NCI-H2081 (cell line): ENCODE measurements at places on chromosomes 2 and 18.

DNA sequence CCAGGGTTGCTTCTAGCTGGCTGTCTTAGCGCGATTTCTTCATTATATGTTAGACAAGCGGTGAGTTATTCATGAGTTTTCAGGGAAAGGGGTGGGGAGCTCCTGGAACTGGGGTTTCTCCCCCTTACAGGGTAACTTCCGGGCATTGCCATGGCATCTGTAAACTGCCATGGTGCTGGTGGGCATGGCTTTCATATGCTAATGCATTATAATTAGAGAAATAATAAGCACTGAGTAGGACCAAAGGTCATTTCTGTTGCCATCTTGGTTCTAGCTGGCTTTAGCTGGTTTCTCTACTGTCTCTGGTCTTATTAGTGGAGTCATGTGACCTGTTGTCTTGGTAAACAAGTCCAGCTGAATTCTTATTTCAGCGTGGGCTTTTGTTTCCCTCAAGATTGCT lies 5.5 kb upstream of the SNTG2 start:
- no peak for DNase-seq

- DNase-seq = no peak
These were observed 649 bp downstream of the FECH start for GRCh38 chr18:57585855-57586250.

- DNase-seq = no peak
These were observed 586.5 kb upstream of the SLC8A1 start for GRCh38 chr2:41038408-41038807.

GRCh38 chr2:209771474-209772289 lies at the start of gene UNC80:
UNC80 (plus strand) TSS chr2:209771832; CDS start chr2:209772073, 241 bp downstream.
- peak; percentile 60 for DNase-seq

DNA sequence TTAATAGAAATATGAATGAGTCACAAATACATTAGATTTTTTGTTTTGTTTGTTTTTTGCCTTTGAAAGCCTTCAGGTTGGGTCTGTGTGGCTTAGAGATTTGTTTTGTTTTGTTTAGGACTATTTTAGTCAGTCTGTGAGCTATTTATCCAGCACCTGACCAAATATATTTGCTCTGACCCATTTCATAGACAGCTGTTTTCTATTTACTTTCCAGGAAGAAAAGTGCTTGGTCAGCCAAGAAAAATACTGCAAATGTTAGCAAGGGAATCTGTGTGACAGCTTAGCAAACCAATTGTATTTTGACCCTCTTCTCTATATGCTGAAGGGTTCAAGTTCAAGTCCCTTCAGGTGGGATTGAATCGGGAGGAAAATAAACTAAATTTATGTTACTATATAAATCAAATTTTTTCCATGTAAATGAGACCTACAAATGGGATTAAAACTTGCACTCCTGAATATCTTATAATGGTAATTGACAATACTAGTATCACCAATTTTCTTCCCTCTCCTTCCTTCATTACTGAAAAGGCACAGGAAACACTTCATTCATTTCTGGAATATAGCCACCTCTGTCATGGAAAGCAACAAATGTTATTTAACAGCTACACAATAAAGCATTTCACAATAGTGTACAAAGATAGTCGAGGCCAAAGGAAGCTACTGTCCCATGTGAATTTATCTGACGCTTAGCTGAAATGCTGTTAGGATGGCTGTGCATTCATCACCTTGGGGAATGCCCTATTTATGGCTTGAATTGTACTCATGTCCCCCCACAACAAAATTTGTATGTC lies 23.1 kb upstream of the KLF7 start:
- DNase-seq = peak; percentile 49

DNA sequence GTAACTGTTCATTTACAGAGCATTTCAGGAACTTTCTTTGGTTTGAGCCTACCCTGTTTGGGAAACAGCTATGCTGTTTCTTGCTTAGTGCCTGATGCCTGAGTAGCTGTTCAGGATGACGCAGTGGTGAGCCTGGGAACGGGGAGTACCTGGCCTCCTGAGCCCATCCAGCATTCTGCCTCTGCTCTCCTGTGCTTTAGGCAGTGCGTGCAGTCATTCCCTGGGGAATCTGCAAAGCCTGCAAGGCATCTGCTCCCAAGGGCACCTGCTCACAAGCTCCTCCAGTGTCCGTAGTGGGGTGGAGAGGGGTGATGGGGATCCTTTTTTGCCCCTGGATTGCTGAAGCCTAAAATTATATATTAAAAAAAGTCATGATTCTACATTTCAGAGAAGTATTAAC lies 68.8 kb downstream of the RAPGEF4 start:
- DNase-seq = no peak

- DNase-seq = no peak
These were observed 114.9 kb upstream of the OSR1 start for GRCh38 chr2:19473350-19473749.

DNA sequence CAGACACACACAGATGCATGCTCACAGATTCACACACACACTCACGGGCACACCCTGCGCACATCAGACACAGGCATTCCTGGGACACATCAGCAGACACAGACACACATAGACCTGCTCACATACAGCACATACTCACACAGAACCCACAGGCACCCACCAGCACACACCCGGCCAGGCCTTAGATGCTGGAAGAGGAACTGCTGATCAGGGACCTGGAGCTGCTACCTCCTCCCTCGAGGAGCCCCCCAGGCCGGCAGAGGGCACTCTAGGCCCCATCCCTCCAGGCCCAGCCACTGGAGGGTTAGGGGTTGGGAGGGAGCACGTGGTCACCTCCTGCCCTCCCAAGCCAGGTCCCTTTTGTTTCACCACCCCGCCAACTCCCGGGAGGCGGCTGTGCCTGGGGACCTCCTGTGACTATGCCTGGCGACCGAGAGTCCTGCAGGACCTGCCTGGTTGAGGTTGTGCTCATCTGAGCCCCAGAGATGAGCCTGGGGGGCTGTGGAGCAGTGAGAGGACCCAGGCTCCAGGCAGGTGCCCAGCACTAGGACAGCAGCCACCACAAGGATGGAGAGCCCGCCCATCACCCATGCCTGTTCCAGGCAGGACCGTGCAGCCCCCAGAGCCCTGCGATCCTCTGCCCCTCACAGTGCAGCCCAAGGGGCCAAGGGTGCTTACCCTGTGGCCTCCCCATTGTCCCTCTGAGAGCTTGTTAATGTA lies 21.0 kb upstream of the PTMA start:
- no peak for DNase-seq

DNA sequence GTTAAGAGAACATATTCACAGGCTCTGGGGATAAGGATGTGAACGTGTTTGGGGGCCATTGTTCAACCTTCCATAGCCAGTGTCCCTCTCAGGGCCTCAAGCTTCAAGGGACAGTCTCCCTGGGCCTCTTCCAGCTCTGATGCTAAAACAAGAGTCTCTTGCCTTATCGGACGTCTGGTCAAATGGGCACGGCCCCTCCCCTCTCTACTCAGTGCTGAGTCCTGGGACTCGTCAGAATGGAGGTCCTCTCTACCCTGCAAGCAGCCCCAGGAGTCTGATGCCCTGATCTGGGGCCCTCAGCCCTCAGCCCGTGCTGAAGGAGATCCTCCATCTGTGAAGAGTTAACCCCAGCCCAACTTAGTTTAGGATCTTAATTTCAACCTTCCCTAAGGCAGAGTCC lies 198.2 kb downstream of the ZFP36L2 start:
- DNase-seq = no peak

DNA sequence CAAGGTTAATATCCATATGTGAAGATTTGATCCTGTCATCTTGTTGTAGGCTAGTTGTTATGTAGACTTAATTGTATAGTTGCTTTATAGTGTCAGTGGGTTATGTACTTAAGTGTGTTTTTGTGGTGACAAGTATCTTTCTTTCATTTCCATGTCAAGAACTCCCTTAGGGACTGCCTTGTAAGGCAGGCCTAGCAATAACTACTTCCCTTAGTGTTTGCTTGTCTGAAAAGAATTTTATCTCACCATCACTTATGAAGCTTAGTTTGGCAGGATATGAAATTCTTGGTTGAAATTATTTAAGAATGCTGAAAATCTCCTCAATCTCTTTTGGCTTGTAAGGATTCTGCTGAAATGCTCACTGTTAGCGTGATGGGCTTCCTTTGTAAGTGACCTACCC lies 467.6 kb downstream of the CDH2 start:
- no peak for DNase-seq

GRCh38 chr2:239605409-239605808 lies 204.6 kb upstream of the HDAC4 start:
- no peak for DNase-seq

DNA sequence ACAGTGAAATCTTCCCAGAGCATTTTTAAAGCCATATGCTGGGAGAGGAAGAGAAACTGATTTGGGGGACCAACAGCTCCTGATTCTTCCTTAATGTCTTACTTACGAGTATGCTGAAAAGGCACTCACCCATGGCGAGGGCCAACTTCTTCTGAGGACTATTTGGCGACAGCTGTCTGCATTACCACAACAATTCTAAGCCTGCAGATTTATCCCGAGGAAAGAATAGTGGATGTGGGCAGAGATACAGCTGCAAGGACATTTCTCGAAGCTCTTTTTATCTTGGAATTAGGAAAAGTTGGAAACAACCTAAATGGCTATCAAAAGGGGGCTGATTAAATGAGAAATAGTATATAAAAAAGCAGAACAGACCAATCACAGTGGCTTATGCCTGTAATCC lies 40.3 kb upstream of the FHL2 start:
- no peak for DNase-seq

GRCh38 chr18:6595666-6596065 lies 133.8 kb upstream of the ARHGAP28 start:
- no peak for DNase-seq

GRCh38 chr2:18435426-18436037 lies 124.9 kb downstream of the RDH14 start:
- peak; percentile 56 for DNase-seq

DNA sequence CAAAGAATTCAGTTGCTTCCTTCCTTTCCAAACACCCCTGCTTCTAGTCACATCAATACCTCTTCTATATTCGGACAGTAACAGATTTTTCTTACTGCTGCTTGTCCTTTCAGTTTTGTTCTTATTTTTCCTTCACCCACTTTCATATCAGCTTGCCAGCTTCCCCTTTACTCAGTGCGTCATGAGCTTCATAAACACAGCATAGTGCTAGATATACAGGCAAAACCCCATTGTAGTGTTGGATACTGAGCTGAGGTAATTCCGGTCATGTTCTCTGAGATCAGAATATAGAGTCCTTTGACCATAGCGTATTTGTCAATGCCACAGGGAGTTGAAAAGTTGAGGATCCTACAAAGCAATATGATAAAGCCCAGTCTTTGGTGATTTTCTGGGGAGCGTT lies 2.4 kb downstream of the FARP2 start:
- no peak for DNase-seq

DNA sequence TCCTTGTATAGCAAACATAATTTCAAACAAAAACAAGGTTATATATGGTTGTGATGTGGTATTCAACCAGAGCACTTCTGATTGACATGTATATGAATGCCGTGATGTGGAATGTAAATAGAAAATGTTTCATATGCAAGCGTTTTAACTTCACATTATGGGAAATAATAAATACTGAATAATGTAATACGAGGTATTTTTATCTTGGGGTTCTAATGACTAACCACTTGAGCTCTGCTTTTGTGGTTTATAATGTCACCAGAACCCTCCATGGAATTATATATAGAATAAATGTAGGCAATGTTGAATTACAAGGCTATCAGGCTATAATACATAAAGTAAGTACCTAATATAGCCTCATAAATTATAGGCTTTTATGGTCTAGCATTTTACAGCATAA lies 72.4 kb downstream of the ZNF521 start:
- DNase-seq = no peak

DNA sequence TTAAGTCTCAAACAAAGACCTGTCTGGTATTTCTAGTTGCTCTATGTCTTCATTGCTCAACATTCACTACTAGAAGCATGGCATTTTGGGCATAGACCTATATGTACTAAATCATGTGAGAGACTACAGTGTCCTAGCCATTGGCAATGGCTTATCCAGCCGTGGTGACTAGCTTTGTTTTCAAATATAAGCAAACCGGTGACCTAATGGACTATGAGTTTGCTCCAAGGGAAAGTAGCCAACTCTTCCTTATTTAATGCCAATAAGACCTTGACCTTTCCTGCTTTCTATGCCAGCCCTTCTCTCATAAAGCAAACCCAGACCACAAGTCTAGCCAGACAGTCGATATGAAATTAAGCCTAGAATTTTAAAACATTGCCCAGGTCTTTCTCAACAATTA lies 113.7 kb upstream of the CREB1 start:
- DNase-seq = no peak

- DNase-seq = no peak
These were observed 3.1 kb upstream of the TCF23 start for GRCh38 chr2:27145682-27146081.

GRCh38 chr18:2994603-2995432 lies 18.1 kb downstream of the LPIN2 start:
- no peak for DNase-seq

DNA sequence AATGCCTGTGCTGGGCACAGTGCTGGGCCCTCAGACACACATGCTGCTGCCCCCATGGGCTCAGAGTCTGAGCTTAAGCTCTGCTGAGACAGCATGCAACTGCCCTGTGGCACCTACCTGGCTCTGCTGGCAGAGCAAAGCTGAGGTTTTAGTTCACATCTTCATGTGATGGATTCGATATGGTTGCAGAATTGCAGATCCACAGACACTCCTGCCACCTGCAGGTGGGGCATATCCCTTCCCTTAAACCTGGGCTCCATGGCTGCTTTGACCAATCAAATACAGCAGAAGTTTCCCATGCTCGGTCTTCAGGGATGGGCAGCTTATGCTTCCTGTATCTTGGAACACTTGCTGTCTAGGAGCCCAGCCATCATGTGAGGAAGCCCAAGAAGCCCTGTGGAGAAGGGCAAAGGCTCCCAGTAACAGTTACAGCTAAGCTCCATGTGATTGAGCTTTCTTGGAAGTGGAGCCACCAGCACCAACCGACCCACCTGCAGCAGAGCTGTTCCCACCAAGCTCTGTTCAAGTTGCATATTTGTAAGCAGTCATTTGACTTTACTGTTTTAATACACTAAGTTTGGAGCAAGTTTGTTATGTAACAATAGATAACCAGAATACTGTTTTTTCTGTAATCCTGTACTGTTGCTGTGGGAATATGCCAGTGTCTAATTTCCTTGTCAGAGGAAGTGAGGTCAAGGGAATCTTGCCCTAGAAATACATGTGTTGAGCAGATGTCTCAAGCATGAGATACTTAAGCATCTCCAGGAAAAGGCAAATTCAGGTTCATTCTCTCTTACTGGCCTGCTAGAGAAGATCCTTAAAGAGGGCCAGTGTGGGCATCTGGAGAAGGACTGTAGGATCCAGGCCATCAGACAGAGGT lies 79.3 kb downstream of the SH3RF3 start:
- DNase-seq = no peak

- peak; percentile 83 for DNase-seq
These were observed at the start of gene HPCAL1 for GRCh38 chr2:10302479-10303180. HPCAL1 (plus strand) TSS chr2:10302904; CDS start chr2:10419758, 116,854 bp downstream.

DNA sequence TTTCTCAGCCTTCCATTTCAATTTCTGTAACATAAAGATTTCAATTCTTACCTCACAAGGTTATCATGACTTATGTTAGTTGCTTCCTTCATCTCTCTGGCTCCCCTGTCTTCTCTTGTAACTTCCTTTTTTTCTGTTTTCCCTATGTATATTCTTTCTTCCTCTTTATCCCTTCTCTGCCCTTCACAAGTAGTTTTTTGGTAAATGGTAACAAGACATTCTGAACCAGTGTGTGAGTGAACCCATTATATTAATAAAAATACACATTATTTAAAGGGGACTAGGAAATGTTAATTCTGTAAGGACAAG lies 8.4 kb downstream of the ACSL3 start:
- DNase-seq = no peak
